ENCODE measurements at places on chromosomes 4 and X.

DNA sequence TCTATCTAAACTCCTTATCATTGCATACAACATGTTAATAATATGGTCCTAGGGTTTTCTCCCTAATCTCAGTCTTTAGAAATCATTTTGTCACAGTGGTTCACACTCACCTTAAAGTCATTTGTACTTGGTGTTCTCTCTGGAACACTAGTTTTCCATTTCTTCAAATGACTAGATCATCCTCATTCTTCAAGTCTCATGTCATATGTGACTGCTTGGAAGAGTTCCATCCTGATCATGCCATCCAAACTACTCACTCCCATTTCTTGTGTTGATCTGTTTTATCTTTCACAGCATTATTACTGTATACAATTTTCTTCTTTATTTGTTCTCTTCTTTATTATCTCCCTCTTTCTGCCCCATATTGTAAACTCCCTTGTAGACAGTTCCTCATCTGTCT is 66.5 kb downstream of the HTR2C start:
- DNase-seq: no peak

- no peak for DNase-seq
These were observed 40.1 kb downstream of the EVC start for GRCh38 chr4:5750946-5751665.

DNA sequence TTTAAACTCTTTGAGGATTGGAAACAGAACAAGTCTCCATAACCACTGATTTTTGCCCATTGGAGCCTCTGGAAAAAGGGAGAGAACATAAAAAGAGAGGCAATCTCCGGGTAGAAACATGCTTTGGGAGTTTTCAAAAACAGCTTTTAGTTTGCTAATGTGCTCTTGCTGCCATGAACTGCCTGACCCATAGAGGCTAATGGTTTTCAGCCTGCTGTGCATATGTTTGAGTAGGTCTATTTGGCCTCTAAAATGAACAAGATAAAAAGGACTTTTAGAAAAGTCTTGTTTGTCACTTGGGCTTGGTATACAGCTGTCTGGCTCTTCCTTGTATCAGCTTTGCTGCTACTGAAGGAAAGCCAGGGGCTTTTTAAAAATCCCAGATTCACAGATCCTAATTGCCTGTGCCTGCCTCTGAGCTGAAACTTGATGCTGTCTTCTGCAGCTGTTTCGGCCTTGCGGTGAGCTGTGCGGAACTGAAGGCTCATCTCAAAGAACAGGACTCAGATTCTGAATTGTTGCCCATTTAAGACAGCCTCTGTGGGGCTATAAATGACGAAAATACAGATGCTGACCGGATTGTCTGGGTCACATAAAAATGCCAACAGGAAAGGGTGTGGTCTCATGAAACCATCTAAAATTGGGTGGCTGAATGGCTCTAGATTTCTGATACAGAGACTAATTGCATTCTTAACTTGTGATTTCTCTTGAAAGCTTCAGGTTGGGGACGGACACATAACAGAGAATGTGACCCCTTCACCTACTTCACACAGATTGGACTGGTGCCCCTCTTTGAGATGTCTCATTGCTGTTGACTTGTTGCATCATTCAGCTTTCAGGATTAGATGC is 18.4 kb upstream of the ZNF41 start:
- DNase-seq: no peak

DNA sequence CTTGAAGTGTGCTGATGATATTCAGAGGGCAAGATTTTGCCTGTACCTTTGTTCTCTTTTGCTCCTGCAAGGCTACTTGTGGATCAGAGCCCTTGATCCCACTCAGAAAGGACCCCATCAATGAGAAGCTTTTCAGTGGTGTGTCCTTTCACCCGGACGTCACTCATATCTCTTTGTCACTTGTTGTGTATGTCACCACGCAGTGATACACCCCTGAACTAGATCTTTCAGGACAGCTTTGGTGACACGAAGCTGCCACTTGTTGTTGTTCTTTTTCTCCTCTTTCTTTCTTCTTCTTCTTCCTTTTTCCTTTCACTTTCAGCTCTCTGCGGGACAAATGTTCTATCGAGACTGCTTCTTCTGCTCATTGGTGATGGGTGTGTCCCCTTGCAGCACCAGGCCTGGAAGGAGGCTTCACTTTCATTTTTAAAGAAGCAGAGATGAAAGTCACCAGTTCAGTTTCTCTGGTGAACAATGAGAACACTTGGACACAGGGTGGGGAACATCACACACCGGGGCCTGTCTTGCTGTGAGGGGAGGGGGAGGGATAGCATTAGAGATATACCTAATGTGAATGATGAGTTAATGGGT is 83.6 kb downstream of the NBDY start:
- peak; percentile 65 for DNase-seq

DNA sequence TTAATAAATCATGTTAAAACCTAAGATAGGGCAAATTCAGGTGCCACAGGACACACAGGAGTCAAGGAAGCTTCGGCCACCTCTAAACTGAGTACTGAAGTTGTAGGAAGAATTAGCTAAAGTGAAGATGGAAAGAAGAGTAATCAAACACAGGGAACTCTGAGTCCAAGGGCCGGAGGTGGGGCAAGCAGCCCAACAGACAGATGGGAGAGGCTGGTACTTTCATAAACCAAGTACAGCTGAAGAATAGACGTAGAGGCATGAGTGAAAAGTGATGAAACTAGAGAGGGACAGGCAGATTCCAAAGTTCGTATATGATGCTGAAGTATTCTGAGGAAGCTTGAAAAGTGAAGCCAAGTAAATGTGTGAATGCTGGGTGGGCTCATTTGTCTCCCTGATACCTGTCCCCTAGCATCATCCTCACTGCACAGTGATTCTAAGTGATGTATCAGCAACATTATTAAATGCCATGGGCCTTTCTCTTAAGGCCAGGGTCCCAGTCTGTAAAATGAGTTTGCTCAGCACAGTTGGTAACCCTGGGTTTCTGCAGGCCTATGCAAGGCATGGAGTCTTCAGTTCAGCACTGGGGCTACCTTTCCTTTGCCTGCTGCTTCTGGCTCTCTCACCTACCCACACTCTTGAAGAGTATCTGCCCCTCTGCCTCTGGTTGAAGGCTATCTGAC is 203.3 kb downstream of the NR3C2 start:
- no peak for DNase-seq

GRCh38 chr4:70746179-70746839 is 24.5 kb downstream of the RUFY3 start:
- no peak for DNase-seq

GRCh38 chr4:26726655-26727387 is 133.8 kb upstream of the STIM2 start:
- no peak for DNase-seq

Measured in activated CD4-positive, alpha-beta T cell treated with anti-CD3 and anti-CD28 coated beads, Interleukin-2, amount 50 U/mL, for 16 hours (primary cell).